SJCRH30 (cell line): ENCODE measurements at places on chromosomes 2 and 18. TPM values are rescaled to one million over a fixed set of nuclear protein-coding genes. Genes with fewer than 3 reads are reported as not detected.

Gene GRHL1
- total RNA-seq = 0.48 and 0.79 TPM in 2 replicates

Gene ANKRD30BL
- total RNA-seq = not detected in 2 replicates

DNA sequence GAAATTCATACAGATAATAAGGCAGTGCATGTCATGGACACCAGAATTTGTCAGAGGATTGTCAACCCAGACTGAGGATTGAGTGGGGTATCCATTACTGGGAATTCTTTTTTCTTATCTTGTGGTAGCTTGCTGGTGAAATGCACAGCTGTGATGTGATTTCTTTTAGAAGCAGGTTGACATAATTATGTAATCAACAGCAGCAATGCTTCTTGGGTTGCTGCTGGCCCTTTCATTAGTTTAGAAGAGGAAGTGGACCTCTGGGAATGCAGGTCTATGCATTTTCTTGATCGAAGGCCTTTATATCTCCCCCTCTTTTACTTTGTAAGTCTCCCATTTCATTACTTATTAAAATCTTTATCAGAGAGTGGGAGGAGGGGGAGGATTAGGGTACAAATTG, 319.9 kb downstream of the AGPS start:
- no peak for DNase-seq

GRCh38 chr2:46344706-46345105, 47.5 kb downstream of the EPAS1 start:
- peak; percentile 22 for DNase-seq

GRCh38 chr2:237062585-237062984, 23.1 kb upstream of the COPS8 start:
- DNase-seq = peak; percentile 30

GRCh38 chr2:235666213-235666781, 172.5 kb downstream of the AGAP1 start:
- peak; percentile 92 for DNase-seq

- DNase-seq = no peak
These were observed 378.8 kb downstream of the SLC4A3 start for GRCh38 chr2:220006152-220006621.

- no peak for DNase-seq
These were observed 567.2 kb downstream of the SATB2 start for GRCh38 chr2:198890490-198890889.
